ENCODE measurements at places on chromosomes 2 and 18.

DNA sequence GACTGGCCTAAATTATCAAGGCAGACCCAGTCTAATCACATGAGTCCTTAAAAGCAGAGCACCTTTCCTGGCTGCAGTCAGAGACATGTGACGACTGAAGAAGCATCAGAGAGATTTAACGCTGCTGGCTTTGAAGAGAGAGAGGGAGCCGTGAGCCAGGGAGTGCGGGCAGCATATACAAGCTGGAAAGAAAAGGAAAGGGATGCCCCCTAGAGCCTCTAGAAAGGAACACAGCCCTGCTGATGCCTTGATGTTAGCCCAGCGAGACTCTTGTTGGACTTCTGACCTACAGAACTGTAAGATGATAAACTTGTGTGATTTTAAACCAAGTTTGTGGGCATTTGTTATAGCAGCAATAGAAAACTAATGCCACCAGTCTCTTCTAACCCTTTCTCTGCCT, 58.1 kb downstream of the HEATR5B start:
- DNase-seq, result no peak

DNA sequence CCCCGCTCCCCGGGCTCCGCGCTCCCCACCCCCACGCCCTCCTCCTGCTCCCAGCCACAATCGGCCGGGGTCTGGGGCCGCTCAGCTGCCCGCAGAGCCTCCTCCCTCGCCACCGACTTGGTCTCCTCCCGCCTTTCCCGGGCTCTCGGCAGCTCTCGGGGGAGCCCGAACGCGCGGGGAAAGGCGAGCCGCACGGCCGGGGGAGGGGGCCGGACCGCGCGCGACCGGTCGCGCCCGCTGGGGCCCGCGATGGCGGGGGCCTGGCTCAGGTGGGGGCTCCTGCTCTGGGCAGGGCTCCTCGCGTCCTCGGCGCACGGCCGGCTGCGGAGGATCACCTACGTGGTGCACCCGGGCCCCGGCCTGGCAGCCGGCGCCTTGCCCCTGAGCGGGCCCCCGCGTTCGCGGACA, 327 bp downstream of the LTBP1 start:
- no peak for DNase-seq

GRCh38 chr2:128746356-128746755, 427.7 kb upstream of the HS6ST1 start:
- no peak for DNase-seq

- no peak for DNase-seq
Observed at GRCh38 chr2:1259746-1260145, 153.5 kb upstream of the TPO start.

DNA sequence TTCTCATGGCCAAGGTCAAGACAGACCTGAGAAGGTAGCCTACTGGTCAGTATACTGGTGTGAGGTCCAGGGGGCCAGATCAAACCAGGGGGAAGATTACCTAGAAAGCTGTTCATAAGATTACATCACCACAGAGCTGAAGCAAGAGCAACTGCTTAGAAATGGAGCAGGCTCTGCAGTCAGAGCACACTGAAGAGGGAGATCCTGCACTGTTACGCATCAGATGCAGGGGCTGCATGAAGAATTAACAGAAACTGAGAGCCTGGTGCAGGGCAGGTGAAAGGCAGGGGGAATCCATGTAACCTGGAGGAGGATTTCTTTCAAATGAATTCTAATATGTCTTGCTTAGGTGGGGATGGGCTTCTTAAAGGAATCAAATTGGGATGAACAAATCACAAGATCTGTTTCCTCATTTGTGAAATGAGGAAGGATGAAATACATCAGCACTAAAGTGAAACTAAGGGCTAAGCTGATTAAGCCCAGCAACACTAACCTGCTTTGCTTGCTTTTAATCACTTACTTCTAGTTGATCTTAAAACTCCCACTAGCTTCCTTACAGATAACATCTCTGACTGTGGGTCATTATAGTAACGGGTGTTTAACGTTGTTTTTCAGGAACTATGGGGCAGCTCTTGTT, 74.3 kb upstream of the ADAM23 start:
- DNase-seq, result no peak

DNA sequence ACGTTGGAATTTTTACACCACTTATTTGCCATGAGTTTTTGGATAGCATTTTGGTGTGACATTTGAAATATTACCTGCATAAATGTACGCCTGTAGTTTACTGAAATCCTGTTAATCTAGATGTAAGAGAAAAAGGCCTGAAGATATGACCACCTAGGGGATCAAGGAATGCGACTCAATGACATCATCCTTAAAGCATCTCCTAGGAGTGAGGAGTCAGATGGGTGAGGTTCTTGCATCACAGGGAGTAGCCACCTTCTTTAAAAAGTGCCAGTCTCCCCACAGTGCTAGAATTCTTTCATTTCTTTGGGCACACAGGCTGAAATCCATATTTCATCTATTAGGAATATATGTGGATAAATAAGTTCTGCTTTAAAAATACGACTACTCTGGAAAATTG, 34.5 kb downstream of the ADCYAP1 start:
- no peak for DNase-seq

GRCh38 chr18:23062011-23062410, 73.3 kb upstream of the CABLES1 start:
- DNase-seq, result no peak

- no peak for DNase-seq
Observed at GRCh38 chr18:54043484-54044251, 180.8 kb downstream of the MBD2 start.

DNA sequence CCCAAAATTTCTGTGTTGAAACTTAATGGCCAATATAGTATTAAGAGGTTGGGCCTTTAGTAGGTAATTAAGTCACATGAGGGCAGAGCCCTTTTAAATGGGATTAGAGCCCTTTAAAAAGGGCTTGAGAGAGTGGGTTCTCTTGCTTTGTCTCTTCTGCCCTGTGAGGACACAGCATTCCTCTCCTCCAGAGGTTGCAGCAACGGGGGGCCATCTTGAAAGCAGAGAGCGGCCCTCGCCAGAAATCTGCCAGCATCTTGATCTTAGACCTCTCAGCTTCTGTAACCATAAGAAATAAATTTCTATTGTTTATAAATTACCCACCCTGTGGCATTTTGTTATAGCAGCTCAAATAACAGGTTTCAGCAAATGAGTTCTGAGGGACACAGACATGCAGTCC, 305.0 kb upstream of the LRP1B start:
- DNase-seq, result no peak

DNA sequence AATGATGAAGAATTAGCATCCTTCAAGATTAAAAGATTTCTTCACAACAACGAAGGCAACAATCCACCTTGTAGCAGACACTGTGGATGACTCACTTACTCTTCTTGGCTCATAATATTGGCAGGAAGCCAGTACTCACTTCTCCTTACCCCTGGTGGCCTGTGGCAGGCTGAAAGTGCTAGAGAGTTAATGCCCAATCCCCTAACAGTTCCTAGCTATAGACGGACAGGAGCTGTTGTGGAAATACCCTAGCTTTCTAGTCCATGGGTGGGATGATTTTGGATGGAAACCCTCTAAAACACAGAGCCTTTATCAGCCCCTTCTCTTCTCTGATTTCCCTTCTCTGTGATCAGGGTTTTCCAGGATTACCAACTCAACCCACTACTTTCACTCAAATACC, 128.6 kb upstream of the NYAP2 start:
- peak; percentile 49 for DNase-seq

GRCh38 chr18:45638544-45638943, 23.3 kb downstream of the SLC14A2 start:
- DNase-seq, result no peak

DNA sequence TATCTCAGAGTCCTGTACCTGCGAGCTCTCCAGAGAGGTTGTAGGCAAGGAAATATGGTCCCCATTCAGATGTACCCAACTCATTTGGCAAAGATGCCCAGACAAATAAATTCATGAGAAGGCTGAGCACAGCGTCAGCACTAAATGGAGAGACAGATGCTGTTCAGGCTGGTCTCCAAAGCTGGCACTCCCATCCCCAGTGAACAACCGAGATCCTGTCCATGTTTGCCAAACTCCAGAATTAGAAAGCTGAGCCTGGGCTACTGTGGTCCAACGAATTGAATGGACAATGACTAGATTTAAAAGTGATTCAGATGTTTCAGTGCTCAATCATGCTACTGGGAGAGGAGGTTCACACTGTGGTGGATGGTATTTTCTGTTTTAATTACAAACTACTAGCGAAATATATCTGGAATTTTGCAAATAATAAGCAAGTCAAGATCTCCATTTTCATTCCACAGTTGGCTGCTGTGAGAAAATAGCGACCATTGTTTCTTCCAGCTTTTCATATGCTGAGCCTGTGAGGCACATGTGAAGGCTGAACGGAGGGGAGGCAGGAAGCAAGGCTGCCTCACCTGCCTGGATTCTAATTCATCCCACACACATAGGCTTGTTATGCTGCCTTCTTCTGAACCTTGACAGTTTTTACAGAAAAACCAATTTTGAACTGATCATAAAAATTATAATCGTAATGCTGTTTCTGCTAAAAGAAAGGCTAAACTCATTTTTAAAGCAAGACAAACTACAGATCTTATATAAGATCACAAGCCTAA, 22.6 kb upstream of the DAPL1 start:
- DNase-seq, result no peak

DNA sequence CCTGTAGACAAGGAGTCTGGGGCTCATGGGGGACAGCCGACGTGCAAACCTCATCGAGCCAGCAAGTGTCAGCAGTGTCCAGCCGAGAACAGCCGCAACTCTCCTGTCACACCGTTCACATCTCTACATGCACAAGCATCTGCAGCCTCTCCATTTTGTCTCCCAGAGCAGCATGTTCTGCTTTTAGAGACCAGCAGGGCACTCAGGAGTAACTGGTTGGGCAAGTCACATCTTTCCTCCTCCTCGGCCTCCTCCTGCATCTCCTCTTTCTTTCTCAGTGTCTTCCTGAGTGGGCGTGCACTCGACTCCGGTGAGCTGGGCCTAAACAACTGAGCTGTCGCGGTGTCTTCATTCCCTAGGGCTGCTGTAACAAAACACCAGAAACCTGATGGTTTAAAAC, 249.9 kb downstream of the SH3BP4 start:
- peak; percentile 5 for DNase-seq

GRCh38 chr18:49856496-49856895, 43.2 kb upstream of the ACAA2 start:
- DNase-seq, result no peak

All from NCI-H2171 (cell line).